Activated CD4-positive, alpha-beta T cell treated with anti-CD3 and anti-CD28 coated beads for 24 hours (primary cell): ENCODE measurements at places on chromosomes 4 and X.
A peak's percentile ranks its signal among the peaks of the same experiment; 100 is the strongest.

- no peak for DNase-seq
These were observed 196.0 kb downstream of the KCNIP4 start for GRCh38 chr4:21752616-21753015.

DNA sequence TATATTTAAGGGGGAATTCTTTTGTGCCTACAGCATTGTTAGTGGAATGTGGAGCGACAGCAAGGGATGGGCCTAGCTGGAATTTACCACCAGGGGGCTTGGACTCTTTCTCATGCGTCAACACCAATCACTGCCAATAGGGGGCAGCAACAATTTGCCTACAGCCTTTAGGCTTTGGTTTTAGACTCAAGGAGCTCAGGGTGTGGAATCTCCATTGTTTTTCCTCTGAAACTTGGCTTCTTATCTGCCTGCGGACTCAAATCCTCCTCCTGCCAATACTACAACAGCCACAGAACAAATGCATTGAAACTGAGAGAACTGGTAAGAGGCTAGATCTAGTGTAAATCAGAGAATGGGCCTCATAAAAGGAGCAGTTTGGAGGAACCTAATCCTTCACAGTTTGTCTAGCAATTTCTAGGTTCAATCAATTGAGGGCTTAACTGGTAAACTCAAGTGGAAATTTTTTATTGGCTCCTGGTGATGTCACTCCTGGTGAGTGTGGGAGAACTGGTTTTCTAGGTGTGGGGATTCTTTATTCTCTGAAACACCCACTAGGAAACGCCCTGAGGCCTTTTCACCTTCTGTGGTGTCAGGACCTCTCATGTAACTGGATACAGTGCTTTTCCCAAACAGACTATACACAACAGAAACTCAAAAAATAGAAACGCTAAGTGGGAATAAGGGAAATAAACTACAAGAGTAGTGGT lies 27.9 kb upstream of the TMSB4X start:
- DNase-seq = peak; percentile 75

- DNase-seq = no peak
These were observed 179.9 kb downstream of the KCNIP4 start for GRCh38 chr4:21768349-21769310.

DNA sequence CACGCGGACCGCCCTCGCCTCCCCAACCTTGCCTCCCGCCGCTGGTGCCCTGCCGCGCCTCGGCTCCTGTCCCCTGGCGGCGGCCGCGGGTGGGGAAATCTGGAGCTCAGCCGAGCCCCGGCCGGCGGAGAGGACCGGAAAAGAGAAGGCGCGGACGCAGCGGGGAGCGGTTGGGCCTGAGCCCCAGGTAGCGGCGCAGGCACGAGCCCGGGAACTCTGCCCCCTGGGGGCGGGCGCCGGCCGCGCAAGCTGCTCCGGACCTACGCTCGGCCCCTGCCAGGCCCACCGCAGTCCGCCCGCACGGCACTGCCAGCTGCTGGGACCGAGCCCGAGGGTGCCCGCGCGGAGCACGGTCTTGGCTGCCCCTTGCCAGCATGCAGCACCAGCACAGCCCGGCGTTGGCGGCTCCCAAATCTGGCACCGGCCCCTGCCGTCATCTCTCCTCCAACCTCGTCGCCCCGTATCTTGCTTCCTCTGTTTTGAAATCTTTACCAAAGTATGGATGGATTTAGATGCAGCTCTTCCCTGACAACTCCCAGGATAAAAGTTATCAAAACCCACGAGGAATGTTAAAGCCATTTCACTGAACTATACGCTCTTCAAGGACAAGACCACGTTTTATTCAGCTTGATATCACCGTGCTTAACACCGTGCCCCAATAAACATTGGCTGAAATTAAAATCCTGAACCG lies at the start of gene PRSS12:
TSS of gene PRSS12 (minus strand) at position 161 of the 691 bp plus-strand sequence. CDS start 283 bp downstream, outside the sequence.
- peak; percentile 58 for DNase-seq

DNA sequence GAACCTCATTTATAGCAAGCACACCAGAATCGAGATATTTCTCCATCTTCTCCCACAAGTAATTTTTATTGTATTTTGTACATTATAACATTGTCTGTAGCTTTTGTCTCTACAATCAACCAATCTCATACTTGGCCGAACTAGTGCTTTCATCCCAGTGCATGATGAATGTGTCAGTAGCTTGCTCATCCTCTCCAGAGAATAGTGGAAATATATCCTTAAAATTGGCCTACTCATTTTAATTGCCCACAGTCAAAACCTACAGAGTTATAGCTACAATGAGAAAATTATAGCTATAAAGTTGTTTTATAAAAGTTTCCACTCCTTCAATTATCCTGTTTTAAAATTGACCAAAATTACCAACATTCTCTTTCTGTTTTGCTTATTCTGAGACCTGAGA lies 103.8 kb downstream of the MAPK10 start:
- no peak for DNase-seq

- DNase-seq = no peak
These were observed 5.1 kb downstream of the GJB1 start for GRCh38 chrX:71228063-71228642.

- peak; percentile 1 for DNase-seq
These were observed 163.1 kb downstream of the SMARCA1 start for GRCh38 chrX:129360175-129360574.

DNA sequence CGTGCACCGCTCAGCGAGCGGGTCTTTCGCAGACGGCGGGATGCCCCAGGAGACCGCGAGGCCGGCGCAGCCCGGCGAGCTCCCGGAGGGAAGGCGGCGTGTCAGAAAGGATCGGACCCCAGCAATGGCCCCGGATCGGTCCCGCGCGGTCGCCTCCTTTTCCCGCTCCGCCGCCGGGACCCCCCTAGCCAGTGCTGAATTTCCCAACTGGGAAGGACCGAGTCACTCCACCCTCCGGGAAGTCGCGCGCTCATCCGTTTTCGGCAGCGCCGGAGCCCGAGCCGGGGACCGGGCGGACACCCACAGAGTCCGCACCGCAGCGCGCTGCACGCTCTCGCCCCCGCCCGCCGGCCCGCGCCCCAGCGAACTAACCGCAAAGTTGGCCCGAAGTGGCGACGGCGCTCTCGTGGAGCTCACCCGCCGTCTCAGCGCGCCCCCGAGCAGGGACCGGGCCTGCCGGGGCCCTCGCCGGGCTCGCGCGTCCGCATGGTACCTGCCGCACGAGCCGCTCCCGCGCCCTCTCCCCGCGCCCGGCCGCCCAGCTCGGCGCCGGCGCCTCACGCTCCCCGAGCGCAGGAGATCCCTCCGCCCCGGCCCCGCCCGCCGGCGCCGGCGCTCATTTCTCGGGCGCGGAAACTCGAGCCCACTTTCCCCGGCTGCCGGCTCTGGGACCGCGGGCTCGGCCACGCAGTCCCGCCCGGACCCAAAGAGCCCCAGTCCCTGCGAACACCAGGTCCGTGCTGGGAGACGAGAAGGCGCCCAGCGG lies at the start of gene FAT1:
TSS of gene FAT1 (minus strand) at position 565 of the 766 bp plus-strand sequence. CDS start 14,029 bp downstream, outside the sequence.
- no peak for DNase-seq

DNA sequence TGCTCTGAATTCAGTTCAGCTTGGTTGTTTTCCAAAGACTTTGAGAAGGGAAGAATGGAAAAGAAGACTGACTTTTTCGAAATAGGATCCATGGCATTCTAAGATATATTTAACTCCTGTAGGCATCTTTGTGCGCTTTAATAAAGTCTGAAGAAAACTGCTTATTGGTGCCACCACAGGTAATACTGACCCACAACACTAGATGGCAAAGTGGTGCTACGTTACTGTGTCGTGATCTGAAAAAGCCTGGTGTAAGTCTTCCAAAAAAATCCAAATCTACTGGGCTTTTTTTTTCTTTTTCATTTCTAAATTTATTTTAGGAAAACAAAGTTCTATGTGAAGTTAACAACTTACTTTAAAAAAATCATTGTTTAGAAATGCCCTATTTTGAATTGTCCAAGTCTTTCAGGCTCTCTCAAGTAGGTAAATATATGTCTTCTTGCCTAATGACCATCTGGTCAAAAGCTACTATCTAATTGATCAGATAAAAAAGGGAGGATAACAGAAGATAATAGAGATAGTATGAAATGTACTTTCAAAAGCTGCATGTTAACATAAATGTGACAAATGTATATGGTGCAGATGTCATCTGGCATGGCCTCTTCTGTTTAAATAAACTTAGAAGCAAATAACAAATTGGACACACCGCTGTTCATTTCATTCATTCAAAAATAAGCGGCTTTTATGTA lies 47.0 kb upstream of the MID1IP1 start:
- DNase-seq = peak; percentile 6

GRCh38 chr4:132114885-132115284 lies 1034.2 kb upstream of the PCDH10 start:
- DNase-seq = no peak

DNA sequence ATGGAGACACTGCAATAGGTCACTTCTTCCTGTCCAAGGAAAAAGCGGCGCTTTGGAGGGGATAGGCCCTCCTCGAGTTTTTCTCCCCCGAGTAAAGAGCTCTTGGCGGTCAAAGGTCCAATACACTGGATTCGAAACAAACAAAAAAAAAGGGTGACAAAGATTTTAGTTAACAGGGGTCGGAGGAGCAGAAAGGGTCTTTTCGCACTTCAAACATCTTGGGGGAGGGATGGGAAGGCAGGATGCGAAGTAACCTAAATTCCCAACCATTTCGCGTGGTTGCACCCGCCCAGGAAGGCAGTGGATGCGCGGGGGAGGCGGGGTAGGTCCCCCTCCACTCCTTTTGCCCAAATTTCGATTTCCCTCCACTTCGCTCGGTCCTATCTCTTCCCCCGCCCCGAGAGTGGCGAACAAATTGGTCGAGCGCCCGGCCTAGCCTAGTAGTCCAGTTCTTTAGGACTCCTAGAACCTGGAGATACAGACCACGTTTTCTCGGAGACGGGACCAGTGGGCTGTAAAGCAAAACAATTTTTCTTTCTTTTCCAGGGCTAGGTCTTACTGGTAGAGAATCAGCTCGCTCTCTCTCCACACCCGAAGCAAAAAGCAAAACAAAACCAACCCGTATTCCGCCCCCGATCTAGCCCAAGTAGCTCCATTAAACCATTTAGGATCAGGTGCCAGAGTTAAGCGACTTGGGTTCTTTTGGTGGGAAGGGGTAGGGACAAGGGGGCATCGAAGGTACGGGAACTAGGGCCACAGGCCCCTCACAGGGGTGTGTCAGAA lies 2.0 kb upstream of the STAG2 start:
- DNase-seq = no peak

DNA sequence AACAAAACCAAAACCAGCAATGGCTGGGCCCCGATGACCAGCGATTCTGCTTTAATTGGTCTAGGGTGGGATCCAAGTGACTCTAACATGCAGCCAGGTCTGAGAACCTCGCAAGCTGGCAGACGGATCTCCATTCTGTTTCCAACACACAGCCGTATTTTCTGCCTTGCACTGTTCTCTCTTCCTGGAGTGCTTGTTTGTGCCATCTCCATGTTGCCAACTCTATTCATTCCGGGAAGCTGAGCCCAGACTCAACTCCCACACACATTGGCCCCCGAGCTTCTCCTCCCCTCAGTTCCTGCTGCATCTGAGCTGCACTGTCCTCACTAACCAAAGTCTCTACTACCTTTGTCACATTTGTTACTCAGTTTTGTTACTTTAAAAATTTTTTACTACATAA lies 35.6 kb downstream of the GEMIN8 start:
- DNase-seq = no peak

DNA sequence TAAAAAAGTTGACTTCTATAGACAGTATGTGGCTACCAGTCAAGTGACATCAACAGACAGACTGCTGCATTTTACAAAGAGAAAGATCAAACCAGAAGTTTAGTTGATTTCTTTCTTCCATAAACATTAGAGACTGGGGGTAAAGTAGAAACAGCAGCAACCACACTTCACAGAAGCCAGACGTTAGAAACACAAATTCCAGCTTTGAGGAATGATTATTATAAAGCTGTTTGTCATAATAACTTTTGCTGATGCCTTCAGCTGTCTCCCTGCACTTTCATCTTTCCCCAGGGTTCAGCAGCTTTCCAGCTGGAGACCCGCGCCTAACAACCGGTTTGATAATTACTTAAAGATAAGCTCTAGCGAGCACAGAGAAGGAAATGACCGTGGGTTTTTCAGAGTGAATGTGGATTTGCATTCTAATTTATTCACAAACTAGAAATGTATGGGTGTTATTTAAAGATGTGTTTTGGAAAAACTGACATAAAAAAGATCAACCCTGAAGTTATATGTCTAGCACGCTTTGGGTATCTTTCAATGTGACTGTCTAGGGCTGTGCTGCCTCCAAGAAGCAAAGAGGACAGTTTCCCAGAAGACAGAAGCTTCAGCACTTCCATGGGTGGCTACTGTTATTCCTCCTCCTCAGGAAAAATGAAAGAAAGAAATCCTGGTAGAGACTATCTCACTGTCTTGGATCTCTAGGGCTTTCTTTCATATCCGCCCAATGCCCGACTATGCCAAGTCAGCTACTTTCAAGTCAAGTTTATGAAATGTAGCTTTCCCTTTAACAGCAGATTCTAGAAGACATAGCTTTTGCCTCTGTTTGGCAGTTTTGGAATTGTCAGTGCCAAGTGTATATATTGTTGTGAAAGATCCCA lies 15.0 kb upstream of the ENAM start:
- DNase-seq = no peak

DNA sequence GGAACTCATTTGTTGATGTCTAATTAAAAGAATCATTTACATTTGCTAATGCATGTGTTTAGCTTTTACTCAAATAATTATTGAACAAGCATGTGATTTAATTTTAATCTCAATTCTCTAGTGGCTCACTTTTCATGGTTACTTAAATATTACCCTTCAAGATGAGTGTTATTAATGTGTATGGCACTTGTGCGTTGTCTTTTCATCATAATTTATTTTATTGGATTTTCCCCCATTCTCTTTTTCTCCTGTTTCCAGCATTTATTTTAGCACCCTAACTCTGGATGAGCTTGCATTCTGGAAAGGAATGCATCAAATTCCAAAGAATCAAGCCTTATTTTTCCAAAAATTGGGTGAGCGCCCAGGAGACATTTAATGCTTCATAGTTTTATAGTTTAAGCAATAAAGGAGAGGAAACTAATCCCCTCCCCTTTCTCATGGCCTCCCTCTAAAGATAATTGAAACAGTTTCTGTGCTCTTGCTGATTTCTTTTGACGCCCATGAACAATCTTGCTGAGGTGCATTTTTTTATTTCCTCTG lies 191.1 kb upstream of the FAT4 start:
- no peak for DNase-seq

- no peak for DNase-seq
These were observed 33.8 kb upstream of the FAT4 start for GRCh38 chr4:125280892-125281403.

DNA sequence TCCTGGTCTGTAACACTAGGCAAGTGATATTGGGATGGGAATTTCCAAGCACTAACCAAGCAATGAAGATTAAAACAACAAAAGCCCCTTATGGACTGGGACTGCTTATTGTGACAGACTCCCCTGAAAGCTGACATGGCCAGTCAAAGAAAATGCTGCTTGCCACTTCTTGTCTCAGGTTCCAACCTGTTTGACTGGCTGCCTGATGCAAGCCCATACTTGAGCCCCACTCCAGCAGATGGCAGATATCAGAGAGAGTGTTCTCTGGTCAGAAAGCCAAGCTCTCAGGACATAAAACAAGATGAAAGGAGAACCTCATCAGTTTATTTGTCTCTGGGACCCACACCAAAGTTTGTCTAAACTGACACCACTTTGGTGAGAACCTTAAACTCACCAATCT lies 15.5 kb upstream of the IGBP1 start:
- no peak for DNase-seq

DNA sequence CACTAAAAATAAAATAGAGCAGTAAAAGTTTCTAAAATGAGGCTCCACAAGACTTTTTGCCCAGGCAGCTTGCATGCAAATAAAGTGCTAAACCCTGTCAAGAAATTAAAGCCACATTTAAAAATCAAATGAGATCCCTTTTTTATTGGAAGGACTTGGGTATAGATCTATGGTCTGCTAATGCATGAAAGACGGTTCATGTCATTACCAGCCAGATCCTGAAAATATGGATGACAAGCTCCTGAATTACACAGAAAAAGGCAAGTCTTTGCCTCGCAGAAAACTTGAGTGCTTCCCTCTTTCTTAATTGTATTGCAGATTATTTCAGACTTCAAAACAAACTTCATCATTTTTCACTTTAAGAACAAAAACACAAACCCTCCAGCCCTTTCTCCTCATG lies 169.6 kb downstream of the LDB2 start:
- no peak for DNase-seq
